ENCODE measurements at places on chromosomes 3 and 15. TPM values are rescaled to one million over a fixed set of nuclear protein-coding genes. Genes with fewer than 3 reads are reported as not detected.

GRCh38 chr3:98532709-98533571 lies 1.2 kb downstream of the GPR15 start:
- no peak for DNase-seq

GRCh38 chr15:72375501-72375845 lies 341 bp downstream of the HEXA start:
- DNase-seq: no peak

GRCh38 chr3:107506458-107506857 lies 16.3 kb upstream of the BBX start:
- no peak for DNase-seq

The LIPH gene
- 2.2 TPM for polyA plus RNA-seq
